ENCODE measurements at places on chromosomes 5 and 9.

- DNase-seq: no peak
These were observed 17.1 kb upstream of the SYNPO start for GRCh38 chr5:150623152-150623877.

DNA sequence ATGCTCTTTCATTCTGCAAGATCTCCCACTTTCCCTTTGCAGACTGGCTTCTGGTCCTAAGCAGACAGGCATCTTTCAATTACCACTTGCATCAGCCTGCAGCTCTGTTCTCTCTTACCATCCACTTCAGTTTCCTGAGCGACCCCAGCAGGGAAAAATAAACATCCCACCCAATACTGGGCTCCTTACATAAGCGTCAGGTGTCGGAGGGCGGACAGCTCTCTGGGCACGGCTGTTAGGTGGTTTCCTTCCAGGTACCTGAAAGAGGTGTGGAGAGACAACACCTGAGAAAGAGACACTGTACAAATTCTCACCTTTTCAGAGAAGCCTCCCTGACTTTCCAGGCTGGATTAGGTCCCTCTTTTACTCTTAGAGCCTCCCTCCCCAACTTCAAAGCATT, 145.1 kb upstream of the PANK3 start:
- no peak for DNase-seq

GRCh38 chr5:59348189-59348588, 545.3 kb downstream of the PDE4D start:
- no peak for DNase-seq

GRCh38 chr5:168801567-168801966, 222.4 kb upstream of the PANK3 start:
- DNase-seq: no peak

DNA sequence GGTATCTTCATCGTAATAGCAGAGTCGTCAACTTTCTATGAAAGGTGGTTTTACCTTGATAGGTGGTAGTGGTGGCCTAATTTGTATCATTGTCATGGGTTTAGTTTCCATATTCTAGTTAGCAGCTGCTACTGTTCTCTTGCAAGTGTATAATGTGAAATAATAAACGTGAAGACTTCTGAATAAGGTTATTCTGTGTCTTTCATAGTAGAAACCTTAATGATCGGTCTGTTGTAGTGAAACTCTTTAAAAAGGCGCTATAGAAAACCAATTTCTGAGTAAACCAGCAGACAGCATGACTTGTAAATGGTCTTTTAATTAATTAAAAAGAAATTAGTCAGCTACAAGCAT, 1.6 kb downstream of the SET start:
- no peak for DNase-seq

- no peak for DNase-seq
These were observed 4.7 kb downstream of the DNAI1 start for GRCh38 chr9:34463098-34463900.

GRCh38 chr9:94668928-94669729, 29.8 kb upstream of the FBP1 start:
- no peak for DNase-seq

GRCh38 chr5:56288873-56289601, 55.9 kb upstream of the ANKRD55 start:
- DNase-seq: no peak

DNA sequence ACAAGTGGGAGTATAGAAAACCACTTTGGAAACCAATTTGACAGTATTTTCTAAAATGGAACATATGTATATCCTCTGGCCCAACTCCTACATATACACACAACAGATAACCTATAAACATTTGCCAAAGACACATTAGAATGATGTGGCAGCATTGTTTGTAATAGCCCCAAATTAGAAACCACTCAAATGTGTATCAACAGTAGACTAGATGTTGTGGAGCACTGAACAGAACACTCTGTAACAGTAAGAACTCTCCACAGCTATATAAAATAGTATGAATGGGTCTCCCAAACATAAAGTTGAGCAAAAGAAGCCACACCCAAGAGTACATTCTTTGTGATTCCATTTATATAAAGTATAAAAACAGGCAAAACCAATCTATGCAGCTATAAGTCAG, 6.1 kb downstream of the ZNF622 start:
- no peak for DNase-seq

DNA sequence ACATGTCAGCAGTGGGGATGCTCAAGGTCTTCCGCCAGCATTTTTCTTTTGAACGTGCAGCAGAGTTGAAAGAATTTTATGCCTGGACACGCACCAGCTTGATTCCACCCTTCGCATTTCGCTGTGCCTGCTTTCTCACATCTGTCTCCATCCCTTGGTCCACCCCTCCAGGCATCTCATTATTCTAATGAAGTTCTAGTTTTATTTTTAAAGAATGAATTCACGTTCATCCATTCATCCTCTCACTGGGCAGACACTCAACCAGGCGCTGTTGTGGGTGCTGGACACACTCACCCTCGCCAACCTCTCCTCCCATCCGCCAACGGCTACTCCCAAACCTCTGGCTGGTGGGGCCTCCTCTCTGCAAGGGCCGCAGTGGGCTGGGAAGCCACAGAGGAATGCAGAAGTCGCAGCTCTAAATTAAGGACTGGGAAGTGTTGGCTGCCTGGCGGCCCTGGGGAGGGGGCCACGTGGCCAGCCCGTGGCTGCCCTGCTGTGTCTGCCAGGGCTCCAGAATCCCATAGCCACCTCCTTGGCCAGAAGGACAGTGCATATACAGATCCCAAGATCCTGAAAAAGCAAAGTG, 6.7 kb downstream of the SUSD3 start:
- DNase-seq: no peak

DNA sequence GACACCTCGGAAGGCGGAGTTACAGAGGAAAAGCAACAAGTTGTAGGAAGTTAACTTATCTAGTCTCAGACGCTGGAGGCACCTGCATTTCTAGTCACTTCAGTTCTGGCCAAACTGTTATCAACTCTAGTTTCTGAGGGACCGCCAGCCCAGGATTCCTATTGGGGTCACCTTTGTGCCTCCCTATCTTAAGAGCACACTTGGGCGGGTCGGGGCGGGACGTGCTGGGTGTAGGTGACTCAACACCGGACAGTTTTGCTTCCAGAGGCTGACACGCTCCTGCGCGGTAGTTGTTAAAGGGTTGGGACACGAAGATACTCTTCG, 679 bp upstream of the KDM4C start:
- DNase-seq: no peak

GRCh38 chr5:115772731-115773475, 43.6 kb downstream of the CDO1 start:
- no peak for DNase-seq

DNA sequence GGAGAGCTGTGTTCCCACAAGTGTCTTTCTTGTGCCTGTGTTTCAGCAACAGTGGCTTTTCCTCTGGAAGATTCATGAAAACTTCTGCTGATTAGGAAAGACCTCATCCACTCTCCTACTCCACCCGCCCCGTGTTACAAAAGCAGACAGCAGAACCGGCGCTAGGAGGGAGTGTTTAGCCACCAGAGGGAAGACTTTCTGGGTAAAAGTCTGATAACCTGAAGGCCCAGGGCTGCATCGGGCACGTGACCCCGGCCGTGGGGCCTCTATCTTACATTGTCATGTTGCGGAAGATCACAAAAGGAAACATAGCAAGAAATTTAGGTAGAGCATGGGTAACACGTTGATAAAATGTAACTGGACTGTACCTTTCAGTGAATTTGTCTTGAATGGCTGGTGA, 32.0 kb upstream of the DMRT2 start:
- no peak for DNase-seq

DNA sequence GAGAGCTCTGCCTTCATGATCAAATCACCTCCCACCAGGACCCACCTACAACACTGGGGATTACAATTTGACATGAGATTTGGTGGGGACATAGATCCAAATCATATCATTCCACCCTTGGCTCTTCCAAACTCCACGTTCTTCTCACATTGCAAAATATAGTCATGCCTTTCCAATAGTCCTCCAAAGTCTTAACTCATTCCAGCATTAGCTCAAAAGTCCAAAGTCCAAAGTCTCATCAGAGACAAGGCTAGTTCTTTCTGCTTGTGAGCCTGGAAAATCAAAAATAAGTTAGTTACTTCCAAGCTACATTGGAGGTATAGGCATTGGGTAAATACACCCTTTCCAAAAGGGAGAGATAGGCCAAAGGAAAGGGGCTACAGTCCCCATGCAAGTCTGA, 186.9 kb upstream of the PAPPA start:
- DNase-seq: no peak

DNA sequence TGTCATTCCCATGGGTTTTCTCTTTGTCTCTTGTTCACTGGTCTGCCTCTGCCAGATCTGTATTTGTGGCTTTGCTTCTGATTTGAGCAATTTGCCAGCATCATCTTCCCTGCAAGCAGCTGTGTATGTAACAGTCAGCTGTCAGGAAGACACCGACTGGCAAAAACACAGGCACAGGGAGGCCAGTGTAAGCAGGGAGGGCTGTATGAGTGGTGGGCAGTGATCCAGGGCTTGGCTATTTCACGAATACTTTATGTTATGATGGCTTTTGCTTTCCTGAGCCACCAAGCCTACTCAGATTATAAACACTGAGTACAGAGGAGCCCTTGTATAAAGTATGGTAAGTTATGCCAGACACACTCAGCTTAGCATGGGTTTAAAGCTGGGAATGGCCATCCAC, 11.6 kb downstream of the BNIP1 start:
- no peak for DNase-seq

DNA sequence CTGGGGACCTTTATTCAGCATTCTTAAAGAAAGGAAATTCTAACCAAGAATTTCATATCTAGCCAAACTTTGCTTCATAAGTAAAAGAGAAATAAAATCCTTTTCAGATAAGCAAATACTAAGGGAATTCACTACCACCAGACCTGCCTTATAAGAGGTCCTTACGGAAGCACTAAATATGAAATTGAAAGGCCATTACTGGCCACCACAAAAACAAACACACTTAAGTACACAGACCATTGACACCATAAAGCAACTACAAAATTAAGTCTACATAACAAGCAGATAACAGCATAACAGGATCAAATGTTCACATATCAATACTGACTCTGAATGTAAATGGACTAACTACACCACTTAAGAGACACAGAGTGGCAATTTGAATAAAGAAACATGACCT, 361.4 kb upstream of the POU5F2 start:
- no peak for DNase-seq

DNA sequence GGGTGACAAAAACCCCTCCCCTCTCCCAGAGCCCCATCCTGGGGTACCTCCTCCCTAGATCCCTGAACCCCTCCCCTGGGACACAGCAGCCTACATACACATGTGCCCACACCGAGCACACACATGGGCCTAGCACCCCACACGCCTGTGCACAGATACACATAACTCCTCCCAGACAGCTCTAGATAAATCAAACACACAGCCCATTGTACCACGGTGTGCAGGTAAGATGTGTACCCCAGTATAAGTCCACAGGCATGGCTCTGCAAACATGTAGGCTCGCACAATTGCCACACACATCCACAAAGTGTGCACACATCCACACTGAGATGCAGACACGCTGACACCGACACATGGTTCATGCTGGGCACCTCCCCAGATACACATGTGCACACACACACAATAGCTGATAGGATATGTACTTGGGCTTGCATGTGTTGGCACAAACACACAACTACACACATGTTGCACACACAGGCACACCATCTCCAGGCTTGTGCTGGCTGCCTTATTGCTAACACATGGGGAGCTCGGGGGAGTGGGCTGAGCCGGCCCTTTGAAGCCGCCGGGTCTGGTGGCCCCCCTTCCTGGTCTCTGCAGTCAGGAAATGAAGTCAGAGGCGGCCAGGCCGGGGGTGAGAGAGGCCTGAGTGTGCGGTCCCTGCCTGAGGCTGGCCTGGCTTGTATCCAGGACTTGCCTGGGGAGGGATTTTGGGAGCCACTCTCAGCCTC, 30.2 kb downstream of the GOLGA2 start:
- DNase-seq: no peak

GRCh38 chr9:98107926-98108325, 11.1 kb downstream of the TRIM14 start:
- no peak for DNase-seq

- no peak for DNase-seq
These were observed 47.4 kb downstream of the NDUFS4 start for GRCh38 chr5:53607886-53608285.

DNA sequence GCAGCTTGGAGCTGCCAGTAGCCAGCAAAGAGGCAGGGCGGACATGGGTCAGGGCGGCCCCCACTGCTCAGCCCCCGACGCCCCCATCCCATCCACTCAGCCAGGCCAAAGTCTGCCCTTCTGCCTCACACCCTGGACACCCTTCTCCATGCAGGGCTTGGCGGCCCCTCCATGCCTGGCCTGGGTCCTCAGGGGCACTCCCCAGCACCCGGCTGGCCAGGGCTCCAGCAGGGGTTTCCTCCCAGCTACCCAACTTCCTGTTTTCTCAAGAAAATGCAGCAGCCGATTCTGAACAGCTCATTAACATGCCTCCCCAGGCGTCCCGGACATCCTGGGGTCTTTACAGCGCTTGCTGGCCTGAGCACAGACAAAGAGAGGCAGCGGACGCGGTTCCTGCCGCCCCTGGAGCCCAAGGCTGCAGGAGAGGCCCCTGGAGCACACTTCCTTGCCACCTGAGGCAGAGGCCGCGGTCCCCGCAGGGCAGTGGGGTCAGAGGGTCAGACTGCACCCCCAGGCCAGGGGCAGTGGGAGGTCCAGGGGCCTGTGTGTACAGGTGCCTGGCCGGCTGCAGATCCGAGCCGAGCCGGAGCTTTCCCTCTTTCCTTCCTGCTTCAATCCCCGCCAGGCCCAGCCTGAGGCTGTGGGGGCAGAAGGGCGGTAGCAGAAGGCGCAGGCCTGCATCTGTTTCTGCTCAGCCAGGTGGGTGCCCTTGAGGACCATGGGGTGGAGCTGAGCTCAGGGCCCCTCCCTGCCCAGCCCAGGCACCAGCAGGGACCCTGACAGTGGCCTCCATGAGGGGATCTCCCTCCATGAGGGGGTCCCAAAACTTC, 18.7 kb upstream of the NRARP start:
- DNase-seq: no peak

GRCh38 chr5:1718669-1719068, 81.0 kb downstream of the MRPL36 start:
- DNase-seq: no peak

- DNase-seq: peak; percentile 4
These were observed 22.1 kb upstream of the LPCAT1 start for GRCh38 chr5:1545805-1546355.

DNA sequence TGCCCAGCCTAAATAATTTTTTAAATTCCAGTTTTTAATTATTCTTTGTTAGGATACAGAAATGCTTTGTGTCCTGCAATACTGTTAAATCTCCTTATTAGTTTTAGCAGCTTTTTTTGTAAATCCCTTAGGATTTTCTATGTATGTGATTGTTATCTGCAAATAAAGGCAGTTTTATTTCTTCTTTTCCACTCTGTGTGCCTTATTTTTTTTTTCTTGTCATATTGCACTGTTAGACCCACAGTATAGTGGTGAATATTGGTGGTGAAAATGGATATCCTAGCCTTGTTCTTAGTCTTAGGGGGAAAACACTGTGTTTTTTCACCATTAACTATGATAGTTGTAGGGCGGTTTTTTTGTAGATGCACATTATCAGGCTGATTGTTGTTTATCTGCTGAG, 11.3 kb upstream of the KIAA1958 start:
- DNase-seq: no peak
